ENCODE measurements at places on chromosomes 6 and 20.

DNA sequence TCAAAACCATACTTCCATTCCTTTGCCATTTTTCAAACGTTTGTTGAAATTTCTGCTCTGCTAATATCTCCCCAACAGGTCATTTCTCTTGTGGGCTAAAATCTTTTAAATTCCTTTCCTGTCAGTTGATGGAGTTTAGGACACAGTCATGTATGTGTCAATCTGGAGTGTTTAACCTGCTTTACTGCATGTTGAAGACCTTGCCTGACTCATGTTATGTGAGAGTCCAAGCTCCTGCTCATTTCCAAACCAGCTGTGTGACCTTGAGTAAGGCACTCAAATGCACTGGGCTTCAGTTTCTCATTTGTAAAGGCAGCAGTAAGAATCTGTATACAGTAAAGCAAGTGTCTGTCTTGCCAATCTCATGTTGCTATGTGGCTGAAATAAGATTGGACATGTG is 171.9 kb upstream of the SPACA1 start:
- no peak for DNase-seq
- no peaks in the 10 kb centered on the region for H3K36me3 ChIP-seq
- no peak overlapping the region for H3K4me3 ChIP-seq
- H3K4me1 ChIP-seq, result no peaks in the 10 kb centered on the region
- H3K27me3 ChIP-seq, result peaks cover 28% of the 10 kb centered on the region

DNA sequence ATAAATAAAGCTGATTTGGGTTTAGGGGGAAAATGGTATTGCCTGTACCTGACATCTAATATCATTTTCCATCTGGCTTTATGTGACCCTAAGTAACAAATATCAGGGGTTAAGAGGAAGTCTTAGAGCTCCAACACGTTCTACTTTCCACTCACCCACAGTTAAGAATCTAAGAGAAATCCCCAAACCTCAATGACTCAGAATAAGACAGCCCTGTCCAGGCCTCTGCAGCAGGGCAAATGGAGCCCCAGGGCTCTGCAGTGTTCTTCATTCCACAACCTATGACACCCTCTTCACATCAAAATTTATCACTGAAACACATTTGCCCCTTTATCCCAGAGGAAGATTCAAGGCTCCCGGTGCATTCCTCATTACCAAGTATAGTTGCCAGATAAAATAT is 20.3 kb upstream of the TENT5A start:
- no peak overlapping the region for H3K4me3 ChIP-seq
- H3K4me1 ChIP-seq, result peaks cover 1% of the 10 kb centered on the region
- no peaks in the 10 kb centered on the region for H3K27me3 ChIP-seq

DNA sequence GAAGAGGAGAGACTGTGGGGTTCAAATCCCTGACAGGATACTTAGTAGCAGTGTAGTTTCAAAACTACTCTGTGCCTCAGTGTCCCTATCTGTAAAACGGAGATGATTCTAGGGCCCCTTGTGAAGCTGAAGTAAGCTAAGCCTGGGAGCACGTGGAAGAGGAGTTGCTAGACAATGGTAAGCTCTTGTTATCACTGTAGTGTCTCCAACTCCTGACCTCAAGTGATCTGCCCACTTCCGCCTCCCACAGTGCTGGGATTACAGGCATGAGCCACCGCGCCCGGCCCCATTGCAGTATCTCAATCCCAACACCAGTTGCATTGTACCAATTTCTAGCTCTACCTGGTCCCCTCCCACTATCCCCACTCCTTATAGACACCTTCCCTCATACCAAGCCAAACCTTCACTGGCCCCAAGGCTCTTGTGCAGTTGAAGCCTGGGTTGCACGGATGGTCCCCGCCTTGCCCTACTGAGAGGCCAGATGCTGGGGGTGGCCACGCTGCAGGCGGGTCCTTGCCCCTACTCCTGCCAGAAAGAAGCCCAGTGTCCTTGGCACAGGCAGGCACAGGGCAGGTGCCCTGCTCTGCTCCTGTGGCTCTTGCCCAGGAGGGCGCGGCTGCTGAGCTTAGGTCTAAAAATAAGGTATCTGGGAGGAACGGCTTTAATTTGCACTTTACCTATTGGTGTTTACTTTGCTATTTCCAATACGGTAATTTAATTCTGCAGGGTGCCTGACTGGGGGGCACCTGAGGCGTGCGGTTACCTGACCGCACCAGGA is 118.1 kb downstream of the VEGFA start:
- no peak overlapping the region for H3K27ac ChIP-seq
- H3K27me3 ChIP-seq, result peaks cover 52% of the 10 kb centered on the region
- no peaks in the 10 kb centered on the region for H3K36me3 ChIP-seq
- DNase-seq, result no peak
- H3K4me3 ChIP-seq, result no peak overlapping the region

DNA sequence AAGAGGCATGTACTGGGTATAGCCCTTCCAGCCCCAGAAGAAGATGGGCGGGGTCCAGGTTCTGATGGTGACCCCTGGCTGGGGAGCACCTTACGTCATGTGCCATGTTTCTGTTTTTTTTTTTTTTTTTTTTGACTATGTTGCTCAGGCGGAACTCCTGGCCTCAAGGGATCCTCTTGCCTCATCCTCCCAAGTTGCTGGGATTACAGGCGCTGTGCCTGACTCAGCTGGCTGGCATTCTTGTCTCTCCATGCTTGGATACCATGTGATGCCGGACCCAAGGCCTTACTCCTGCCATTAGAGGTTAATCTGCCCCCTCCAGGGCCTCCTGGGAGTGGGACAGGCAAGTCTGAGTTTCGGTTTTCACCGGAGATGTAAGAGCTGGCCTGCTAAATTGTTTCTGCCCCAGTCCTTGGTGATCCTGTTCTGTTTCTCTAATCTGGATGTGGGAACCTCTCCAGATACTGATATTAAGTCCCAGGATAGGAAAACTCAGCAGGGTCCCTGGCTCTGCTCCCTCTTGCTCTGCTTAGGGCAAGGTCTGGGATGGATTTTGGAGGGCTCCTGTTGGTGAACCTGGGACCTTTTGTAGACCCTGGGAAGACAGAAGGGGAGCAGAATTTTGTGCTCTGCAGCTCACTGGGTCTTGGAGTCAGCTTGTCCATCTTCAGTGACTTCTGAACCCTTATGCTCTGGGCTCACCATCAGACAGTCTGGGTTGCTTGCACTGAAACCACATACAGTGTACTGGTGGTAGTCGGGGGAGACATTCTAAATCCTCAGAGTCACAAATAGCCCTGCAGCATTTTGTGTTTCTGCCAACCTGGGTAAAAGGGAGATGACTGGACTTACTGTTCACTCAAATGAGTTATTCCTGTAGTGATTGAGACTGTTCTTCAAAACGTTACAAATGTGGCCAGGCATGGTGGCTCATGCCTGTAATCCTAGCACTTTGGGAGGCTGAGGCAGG is 45.1 kb downstream of the PTK7 start:
- peaks cover 68% of the 10 kb centered on the region for H3K4me1 ChIP-seq
- H3K27ac ChIP-seq, result peak overlapping the region; percentile 98
- H3K36me3 ChIP-seq, result no peaks in the 10 kb centered on the region

- no peaks in the 10 kb centered on the region for H3K4me1 ChIP-seq
- no peaks in the 10 kb centered on the region for H3K27me3 ChIP-seq
- H3K4me3 ChIP-seq, result no peak overlapping the region
These were observed 113.0 kb upstream of the LAMP5 start for GRCh38 chr20:9401371-9401770.
